Trophoblast cell (in vitro differentiated cells and primary cell): ENCODE measurements at places on chromosomes 12 and 14.
A peak's percentile ranks its signal among the peaks of the same experiment; 100 is the strongest.

DNA sequence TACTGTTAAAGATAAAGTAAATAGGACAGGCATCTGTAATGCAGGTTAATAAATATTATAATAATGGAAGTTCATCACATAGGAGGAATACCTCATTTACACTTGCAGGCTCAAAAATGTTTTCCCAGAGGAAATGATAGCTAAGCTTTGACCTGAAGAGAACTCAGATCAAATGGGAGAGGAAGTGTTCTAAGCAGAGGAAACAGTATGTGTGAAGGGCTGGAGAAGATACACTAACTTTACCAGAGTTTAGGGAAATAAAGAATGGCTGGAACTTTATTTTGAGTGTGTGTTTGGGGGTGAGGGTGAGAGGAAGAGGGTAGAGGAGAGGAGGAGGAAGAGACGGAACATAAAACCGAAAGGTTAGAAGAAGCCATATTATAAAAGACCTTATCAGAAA, 34.0 kb upstream of the AP4S1 start:
- no peak overlapping the region for H3K4me3 ChIP-seq
- peaks cover 3% of the 10 kb centered on the region for H3K4me1 ChIP-seq
- no peak for DNase-seq
- no peak overlapping the region for H3K27ac ChIP-seq
- H3K27me3 ChIP-seq, result no peaks in the 10 kb centered on the region

GRCh38 chr12:122350141-122350848, 72.2 kb downstream of the CLIP1 start:
- peaks cover 30% of the 10 kb centered on the region for H3K36me3 ChIP-seq
- no peak overlapping the region for H3K4me3 ChIP-seq
- H3K27me3 ChIP-seq, result no peaks in the 10 kb centered on the region

GRCh38 chr12:120674097-120674636, 12.8 kb upstream of the MLEC start:
- no peak overlapping the region for H3K27ac ChIP-seq
- DNase-seq, result no peak
- no peak overlapping the region for H3K4me3 ChIP-seq
- H3K27me3 ChIP-seq, result no peaks in the 10 kb centered on the region
- no peaks in the 10 kb centered on the region for H3K36me3 ChIP-seq
- H3K4me1 ChIP-seq, result no peaks in the 10 kb centered on the region

DNA sequence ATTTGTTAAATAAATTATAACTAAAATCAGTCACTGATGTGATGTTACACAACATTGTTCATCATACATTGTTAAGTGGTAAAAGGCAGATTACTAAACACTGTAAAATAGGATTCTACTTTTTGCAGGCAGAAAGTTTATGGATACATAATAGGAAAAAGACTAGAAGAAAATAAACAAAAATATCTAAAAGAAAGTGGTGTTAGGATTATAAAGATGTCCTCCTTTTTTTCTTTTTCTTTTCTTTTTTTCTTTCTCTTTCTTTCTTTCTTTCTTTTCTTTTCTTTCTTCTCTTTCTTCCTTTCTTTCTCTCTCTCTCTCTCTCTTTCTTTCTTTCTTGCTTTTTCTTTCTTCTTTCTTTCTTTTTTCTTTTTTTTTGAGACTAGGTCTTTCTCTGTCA, 39.6 kb upstream of the HELB start:
- no peaks in the 10 kb centered on the region for H3K4me1 ChIP-seq
- H3K36me3 ChIP-seq, result no peaks in the 10 kb centered on the region
- H3K27ac ChIP-seq, result no peak overlapping the region
- no peak for DNase-seq
- no peak overlapping the region for H3K4me3 ChIP-seq

DNA sequence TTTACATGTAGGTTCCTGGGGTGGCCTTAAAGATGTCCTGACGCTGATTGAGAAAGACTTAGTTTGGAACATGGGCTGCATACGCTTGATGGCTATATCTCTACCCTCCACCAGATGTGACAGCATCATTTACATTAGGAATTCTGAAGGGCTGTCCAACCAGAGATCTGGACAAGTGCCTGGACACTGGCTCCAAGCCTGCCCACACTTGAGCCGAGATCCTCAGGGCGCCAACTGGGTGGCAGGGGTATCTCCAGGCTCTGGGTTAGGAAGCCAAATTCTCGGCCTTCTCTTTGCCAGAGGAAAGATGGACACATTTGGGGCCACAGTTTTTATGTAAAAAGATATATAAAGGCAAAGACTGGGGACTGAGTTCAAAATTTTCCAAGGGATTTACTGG, 246.3 kb downstream of the NTF3 start:
- H3K36me3 ChIP-seq, result no peaks in the 10 kb centered on the region
- H3K4me3 ChIP-seq, result no peak overlapping the region

DNA sequence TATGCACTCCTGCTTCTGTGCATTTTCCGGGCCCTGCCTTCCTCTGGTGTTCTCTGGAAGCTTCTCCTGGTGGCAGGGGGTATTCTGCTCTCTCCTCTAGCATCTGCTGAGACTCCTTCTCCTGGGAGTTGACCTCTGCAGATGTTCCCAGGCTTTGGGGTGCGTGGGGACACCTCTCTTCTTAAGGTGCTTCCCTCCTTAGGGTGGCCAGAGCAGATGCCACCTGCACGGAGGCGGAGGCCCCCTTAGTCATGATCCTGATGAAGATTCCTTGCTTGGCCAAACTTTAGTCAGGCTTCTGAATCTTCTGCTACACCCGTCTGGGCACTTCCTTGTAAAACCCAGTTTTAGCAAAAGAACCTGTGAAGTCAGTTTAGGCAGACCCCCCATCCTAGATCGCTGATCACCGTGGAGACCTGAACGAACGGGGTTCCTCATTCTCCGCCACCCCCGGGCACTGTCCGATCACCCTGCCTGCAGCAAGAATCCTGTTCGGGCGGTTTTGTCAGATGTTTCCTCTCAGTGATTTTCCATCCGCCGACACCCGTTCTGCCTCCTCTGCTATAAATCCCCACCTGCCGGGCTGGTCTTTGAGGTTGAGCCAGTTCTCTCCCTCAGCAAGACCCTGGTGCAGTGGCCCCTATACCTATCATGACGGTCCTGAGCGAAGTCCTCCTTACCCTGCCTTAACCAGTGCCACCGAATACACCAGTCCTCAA, 111.9 kb downstream of the CALM1 start:
- H3K4me1 ChIP-seq, result peaks cover 51% of the 10 kb centered on the region
- no peaks in the 10 kb centered on the region for H3K36me3 ChIP-seq
- peak; percentile 81 for DNase-seq
- H3K4me3 ChIP-seq, result no peak overlapping the region
- no peaks in the 10 kb centered on the region for H3K27me3 ChIP-seq
- peak overlapping the region; percentile 67 for H3K27ac ChIP-seq

- DNase-seq, result peak; percentile 25
- peaks cover 87% of the 10 kb centered on the region for H3K27me3 ChIP-seq
- H3K4me1 ChIP-seq, result peaks cover 4% of the 10 kb centered on the region
- no peaks in the 10 kb centered on the region for H3K36me3 ChIP-seq
- H3K27ac ChIP-seq, result no peak overlapping the region
- H3K4me3 ChIP-seq, result no peak overlapping the region
Measured at GRCh38 chr12:54016478-54016964, 7.7 kb downstream of the HOXC8 start.

GRCh38 chr12:48822139-48822538, 3.8 kb downstream of the CACNB3 start:
- no peaks in the 10 kb centered on the region for H3K27me3 ChIP-seq
- H3K4me3 ChIP-seq, result no peak overlapping the region
- no peak overlapping the region for H3K27ac ChIP-seq

DNA sequence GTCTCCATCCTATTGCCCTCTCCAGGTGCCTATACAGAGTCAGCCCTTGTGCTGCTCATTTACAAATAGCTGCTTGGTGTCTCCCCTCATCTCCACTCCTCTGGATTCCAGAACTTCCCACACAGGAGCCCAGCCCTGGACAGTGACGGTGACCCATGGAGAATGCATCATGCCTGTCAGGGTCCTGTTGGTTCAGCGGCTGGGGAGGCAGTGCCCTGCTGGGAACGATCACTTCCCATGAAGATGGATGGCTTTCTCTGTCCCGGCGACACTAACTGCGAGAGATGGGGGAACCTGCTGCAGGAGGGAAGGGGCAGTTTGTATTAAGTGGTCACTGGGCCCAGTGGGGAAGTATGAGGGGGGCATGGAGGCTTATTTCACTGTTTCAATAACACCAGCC, 395.0 kb upstream of the TBX3 start:
- H3K27ac ChIP-seq, result no peak overlapping the region
- H3K27me3 ChIP-seq, result no peaks in the 10 kb centered on the region
- DNase-seq, result no peak
- H3K4me1 ChIP-seq, result no peaks in the 10 kb centered on the region

DNA sequence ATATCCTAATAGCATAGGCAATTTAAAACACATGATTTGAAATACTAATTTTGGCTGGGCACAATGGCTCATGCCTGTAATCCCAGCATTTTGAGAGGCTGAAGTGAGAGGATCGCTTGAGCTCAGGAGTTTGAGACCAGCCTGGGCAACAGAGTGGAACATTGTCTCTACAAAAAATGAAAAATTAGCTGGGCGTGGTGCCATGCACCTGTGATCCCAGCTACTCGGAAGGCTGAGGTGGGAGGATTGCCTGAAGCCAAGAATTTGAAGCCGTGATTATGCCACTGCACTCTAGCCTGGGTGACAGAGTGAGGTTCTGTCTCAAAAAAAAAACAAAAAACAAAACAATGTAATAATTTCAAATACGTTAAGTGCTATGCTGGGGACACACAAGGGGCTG, 83.3 kb downstream of the SSPN start:
- no peaks in the 10 kb centered on the region for H3K36me3 ChIP-seq
- H3K27me3 ChIP-seq, result no peaks in the 10 kb centered on the region
- H3K4me1 ChIP-seq, result peaks cover 9% of the 10 kb centered on the region
- no peak overlapping the region for H3K4me3 ChIP-seq
- no peak for DNase-seq

- H3K27ac ChIP-seq, result no peak overlapping the region
- H3K36me3 ChIP-seq, result no peaks in the 10 kb centered on the region
- H3K4me1 ChIP-seq, result no peaks in the 10 kb centered on the region
Measured at GRCh38 chr12:128690641-128691040, 133.1 kb downstream of the SLC15A4 start.

GRCh38 chr12:95731519-95731958, 59.0 kb downstream of the NTN4 start:
- DNase-seq, result no peak
- no peaks in the 10 kb centered on the region for H3K36me3 ChIP-seq
- no peaks in the 10 kb centered on the region for H3K27me3 ChIP-seq
- no peak overlapping the region for H3K4me3 ChIP-seq

DNA sequence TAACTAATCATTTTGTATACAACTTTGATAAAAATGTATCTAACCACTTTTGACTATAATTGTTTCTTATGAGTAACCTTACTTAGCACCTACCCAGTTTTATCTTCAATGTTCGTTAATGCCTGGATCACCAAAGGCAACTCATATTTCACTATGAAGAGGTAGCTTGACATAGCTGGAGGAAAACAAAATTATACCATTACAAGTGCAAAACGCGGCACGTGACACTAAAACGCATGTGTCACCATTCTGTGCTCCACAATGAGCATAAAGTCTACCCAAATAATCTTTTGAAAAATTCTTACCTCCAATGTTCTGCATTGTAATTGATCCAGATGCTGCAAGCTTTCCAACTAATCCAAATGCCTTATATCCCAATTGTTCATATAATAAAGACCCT, 5.8 kb downstream of the SLC38A2 start:
- peaks cover 11% of the 10 kb centered on the region for H3K36me3 ChIP-seq
- DNase-seq, result no peak
- H3K27ac ChIP-seq, result no peak overlapping the region
- H3K4me3 ChIP-seq, result no peak overlapping the region

DNA sequence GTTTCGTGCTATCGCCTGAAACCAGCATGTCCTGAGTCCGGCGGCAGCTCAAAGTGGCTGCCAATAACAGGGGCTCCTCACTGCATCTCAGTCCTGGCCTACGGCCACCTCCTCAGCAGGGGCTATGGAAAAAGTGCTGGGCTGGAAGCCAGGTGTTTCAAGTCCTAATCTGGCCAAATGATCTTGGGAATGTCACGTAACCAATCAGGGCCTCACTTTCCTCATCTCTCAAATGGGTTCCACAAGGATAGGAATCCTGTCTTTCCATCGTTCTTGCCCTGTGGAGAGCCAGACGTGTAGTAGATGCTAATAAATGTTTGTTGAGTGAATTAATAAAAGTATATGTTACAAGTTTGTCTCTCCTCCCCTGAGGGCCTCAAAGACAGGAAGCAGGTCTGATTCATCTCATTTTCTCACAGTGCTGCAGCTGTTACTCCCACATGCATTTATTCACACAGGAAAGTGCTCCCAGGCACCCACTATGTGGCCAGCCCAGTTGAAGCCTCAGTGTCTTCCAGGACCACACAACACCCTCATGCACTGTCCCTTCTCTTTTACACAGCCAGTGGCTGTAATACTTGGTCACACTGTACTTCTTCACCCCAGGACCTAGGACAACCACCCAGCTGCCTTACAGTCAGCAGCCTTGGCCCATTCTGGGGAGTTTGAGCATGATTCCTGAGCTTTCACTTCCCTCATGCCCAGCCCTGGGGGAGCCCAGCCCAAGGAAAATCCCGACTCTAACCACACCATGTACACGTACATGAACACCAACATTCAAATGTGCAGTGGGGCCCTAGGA, 5.0 kb downstream of the CMKLR1 start:
- DNase-seq, result peak; percentile 45
- no peak overlapping the region for H3K27ac ChIP-seq
- no peaks in the 10 kb centered on the region for H3K36me3 ChIP-seq
- H3K4me1 ChIP-seq, result peaks cover 5% of the 10 kb centered on the region
- no peak overlapping the region for H3K4me3 ChIP-seq
- H3K27me3 ChIP-seq, result no peaks in the 10 kb centered on the region

DNA sequence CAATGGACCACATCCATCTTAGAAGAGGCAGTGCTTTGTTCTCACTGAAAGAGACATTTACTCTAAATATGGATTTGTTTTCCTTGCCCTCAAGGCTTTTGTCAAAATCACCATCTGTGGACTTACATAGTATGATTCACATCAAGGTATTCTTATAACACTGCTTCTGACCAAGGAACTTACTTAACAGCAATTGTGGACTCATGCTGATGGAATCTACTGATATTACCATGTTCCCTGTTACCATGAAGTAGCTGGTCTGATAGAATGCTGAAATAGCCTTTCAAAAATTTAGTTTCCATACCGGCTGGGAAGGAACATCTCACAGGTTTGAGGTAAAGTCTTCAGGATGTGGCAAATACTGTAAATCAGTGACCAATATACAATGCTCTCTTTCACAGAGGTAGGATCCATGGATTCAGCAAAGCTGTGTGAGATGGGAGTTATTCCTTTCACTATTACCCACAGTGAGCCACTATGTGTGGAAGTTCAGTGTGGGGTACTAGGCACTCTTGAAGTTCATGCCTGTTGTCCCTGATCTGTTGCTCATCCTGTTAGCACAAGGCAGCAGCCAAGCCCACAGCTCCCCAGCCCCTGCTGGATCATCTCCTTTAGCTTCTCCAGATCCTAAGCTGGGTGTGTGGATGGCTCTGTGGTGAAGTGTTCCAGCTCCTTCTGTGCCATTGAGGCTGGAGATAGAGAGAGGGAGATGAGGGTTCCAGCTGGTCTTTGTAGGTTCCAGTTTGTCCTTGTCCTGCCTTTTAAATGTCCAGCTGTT, 126.4 kb downstream of the ATP23 start:
- no peaks in the 10 kb centered on the region for H3K36me3 ChIP-seq
- no peak overlapping the region for H3K4me3 ChIP-seq
- peak overlapping the region; percentile 38 for H3K27ac ChIP-seq
- peaks cover 4% of the 10 kb centered on the region for H3K4me1 ChIP-seq
- H3K27me3 ChIP-seq, result no peaks in the 10 kb centered on the region
